Amygdala (tissue), 56 donors: ENCODE measurements at places on chromosomes 16 and 17.

GRCh38 chr16:14496786-14497185 lies 133.3 kb downstream of the PARN start:
- DNase-seq = no peak

DNA sequence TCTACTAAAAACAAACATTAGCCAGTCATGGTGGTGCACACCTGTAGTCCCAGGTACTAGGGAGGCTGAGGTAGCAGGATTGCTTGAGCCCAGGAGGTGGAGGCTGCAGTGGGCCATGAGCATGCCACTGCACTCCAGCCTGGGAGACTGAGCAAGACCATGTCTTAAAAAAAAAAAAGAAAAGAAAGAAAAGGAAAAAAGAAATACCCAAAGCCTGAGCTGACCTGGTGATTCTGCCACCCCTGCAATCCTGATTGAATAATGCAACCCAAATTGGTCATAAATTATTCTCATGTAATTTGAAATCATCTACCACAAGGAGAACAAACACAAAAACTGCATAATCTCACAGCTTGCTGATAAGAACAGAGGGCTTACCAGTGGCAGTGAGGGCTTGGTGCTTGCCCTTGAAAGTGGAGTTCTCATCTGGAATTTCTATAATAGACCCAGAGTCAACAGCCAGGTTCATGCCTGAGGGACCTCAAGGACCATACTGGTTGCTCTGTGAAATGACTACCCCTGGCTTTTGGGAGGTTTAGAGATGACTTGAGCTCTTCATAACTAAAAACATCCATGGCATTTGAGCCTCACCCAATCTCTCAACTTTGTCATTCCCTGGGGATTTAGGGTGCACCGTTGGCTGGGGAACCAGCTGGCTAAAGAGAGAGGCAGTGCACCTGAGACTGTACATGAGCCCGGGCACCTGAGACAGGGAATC lies 35.4 kb upstream of the TMC5 start:
- DNase-seq = no peak

GRCh38 chr17:74833501-74834377 lies 25.9 kb downstream of the GRIN2C start:
- peak; percentile 28 for DNase-seq

DNA sequence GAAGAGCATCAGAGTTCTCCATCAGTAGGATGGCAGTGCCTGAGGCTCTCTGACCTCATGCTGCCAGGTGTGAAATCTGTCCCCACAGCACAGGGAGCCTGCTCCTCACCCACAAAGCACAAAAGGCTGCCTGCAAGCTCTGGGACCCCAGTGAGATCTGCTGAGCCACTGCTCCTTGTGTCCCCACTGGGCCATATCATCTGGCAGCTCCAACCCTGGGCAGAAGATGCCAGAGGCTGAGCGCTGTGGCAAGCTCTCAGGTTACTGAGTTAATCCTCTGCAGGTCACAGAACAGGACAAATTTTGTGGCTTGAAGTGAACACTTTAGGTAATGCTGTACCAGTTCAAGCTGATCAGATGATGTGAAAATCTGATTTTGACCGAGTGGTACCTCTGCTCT lies 26.7 kb upstream of the ERN1 start:
- no peak for DNase-seq

- no peak for DNase-seq
Observed at GRCh38 chr16:2450535-2450934, 9.4 kb upstream of the TEDC2 start.

GRCh38 chr17:7315570-7316235 lies 543 bp upstream of the GPS2 start:
- DNase-seq = no peak

GRCh38 chr17:39002991-39003715 lies 36.0 kb upstream of the FBXO47 start:
- peak; percentile 23 for DNase-seq
